ENCODE measurements at places on chromosomes 3 and 15.

- peak; percentile 44 for DNase-seq
Measured at GRCh38 chr3:30471066-30471465, 135.3 kb upstream of the TGFBR2 start.

GRCh38 chr3:188829130-188829529 lies 342.6 kb upstream of the TPRG1 start:
- no peak for DNase-seq

- peak; percentile 78 for DNase-seq
Measured at GRCh38 chr3:115092220-115092791, 54.8 kb downstream of the ZBTB20 start.

DNA sequence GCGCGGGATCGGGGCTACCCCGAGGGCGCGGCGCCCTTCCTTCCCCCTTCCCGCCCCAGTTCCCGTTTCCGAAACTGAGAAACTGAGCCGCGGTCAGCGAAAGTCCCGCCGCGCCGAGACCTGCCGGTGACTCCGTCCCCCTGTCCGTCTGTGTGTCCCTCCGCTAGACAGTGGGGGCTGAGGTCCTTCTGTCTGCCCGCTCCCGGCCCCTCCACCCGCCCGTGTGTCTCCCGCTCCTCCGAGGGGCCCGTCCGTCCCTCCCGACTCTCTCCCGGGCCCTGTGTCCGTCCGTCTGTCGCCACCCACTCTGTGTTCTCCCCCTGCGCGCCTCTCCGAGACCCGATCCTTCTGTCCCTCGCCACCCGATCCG lies 426 bp downstream of the PRKCD start:
- no peak for DNase-seq

DNA sequence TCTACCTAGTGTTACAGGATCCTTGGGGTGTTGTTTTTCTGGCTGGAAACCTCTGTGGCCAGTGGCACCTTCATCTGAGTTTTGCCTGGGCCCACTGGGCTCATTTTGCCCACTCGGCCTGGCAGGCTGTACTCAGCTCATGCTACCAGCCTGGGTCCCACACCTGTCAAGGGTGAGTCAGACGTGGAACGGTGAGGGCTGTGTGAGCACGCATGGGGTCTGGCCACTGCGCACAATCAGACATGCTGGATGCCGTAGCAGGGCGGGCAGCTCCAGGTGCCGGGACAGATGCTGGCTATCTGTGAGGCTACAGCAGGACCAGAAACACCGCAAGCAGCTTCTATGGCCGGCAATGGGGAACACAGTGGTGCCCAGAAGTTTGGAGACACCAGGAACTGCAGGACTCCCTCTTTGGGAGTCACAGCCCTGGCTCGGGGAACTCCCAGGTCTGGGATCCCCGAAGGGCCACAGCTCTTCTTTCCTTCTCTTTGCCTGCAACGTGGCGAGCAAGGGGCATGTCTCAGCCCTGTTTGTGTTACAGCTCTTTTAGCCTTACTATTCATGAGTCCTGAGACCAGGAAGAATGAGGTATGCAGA lies 35.9 kb upstream of the DNAJC13 start:
- no peak for DNase-seq
